ENCODE measurements at places on chromosomes 3 and 15.

- DNase-seq, result no peak
These were observed 8.5 kb downstream of the EBLN2 start for GRCh38 chr3:73069775-73070444.

DNA sequence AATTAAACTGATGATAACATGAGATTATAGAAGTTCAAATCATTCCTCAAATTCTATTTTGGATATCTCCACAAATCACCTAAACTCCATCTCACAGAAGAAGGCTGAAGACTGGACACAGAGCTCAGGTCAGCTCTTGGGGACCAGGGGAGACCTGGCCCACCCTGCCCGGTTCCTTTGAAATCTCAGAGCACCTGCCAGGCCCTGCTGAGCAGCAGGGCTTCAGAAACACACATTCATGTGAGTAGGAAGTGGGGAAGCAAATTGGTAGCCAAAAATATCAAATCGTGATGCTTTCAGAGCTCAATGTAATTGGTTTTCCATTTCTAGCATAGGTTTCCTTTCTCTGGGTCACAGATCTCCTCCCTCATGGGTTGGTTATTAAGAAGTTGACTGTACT lies 76.2 kb downstream of the OCA2 start:
- DNase-seq, result no peak

DNA sequence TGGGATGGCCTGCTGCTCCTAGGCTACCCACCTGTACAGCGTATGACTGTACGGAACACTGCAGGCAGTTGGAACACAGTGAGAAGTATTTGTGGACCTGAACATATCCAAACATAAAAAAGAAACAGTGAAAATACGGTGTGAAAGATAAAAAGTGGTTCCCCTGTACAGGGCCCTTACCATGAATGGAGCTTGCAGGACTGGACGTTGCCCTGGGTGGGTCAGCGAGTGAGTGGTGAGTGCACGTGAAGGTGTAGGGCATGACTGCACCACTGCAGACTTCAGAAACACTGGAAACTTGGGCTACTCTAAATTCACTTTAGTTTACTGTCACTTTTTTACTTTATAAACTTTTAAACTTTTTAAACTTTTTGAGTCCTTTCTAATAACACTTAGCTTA lies 71.2 kb upstream of the SLC6A6 start:
- no peak for DNase-seq

- no peak for DNase-seq
These were observed 450.2 kb downstream of the RBMS3 start for GRCh38 chr3:29731050-29731449.

DNA sequence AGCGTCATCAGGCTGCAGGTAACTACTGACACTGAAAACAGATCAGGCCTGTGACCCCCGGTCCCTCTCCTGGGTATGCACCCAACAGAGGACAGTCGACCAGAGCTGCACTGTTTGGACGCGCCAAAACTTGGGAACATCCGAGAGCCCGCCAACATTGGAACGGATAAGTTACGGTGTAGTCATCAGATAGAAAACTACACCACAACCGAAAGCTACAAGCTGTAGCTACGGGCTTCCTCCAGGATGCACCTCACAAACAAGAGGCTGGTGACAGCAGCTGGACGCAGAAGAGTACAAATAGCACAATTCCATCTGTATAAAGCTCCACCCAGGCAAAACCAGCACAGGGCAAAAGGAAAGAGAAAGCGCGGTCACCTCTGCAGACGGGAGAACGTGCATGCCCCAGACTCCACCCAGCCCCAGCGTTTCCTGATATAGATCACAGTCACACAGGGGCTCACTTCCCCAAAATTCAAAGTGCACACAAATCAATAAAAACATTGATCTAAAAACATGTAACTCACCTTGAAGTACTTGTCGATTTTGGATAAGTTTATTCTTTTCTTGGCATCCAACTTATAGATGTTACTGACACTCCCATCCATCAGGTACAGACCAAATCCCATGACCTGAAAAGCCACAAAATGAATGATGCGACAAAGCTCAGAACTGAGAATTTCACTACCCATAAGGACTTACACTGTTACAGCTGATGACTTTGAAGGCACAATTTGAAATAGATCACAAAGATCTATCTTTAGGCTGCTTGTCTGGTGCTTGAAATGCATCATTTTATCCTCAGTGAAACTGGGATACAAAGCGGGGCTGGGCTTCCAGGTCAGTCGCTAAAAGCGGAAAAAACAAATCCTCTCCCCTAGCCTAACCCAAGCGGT lies 43.3 kb downstream of the CYFIP1 start:
- no peak for DNase-seq

All from T-helper 1 cell (primary cell).